Stimulated activated CD8-positive, alpha-beta memory T cell treated with anti-CD3 and anti-CD28 coated beads, Interleukin-12 subunit alpha, Interleukin-12 subunit beta, amount 100 ng/mL, for 1 hour (primary cell): ENCODE measurements at places on chromosomes 12 and 14.
A peak's percentile ranks its signal among the peaks of the same experiment; 100 is the strongest.

- no peak for DNase-seq
Observed at GRCh38 chr12:108379823-108380222, 40.7 kb upstream of the CMKLR1 start.

- no peak for DNase-seq
Observed at GRCh38 chr12:98754095-98754494, 109.0 kb downstream of the APAF1 start.

DNA sequence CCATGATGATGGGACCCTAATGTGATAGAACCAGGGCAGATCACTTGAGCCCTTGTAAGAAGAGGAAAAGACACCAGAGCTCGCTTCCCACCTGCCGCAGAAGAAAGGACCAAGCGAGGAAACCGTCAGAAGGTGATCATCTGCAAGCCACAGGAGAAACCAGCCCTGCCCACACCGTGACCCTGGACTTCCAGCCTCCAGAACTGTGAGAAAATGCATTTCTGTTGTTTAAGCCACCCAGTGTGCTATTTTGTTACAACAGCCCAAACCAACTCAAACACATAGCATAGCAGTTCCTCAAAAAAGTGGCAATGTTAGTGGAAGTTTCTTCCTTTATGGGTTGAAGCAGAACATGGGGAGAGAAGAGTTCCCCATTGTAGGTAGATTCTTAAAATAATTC is 107.9 kb upstream of the BCL2L14 start:
- DNase-seq, result no peak

DNA sequence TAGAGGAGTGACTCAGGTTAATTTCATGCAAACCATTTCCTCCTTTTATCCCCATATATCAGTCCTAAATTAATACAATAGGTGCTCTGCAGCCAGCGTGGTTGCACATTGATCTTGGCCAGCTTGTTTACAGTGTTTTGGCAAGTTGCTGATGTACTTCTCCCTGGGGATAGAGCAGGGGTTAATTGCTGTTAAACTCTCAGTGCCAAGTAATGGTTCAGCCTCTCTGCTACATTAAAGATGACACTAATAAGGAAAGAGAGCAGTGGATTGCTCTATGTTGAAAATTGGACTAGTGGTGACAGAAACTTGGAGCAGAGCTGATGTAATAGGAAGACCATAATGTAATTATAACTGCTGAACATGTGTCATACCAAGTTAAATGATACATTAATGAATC is 717.5 kb downstream of the RERGL start:
- no peak for DNase-seq

DNA sequence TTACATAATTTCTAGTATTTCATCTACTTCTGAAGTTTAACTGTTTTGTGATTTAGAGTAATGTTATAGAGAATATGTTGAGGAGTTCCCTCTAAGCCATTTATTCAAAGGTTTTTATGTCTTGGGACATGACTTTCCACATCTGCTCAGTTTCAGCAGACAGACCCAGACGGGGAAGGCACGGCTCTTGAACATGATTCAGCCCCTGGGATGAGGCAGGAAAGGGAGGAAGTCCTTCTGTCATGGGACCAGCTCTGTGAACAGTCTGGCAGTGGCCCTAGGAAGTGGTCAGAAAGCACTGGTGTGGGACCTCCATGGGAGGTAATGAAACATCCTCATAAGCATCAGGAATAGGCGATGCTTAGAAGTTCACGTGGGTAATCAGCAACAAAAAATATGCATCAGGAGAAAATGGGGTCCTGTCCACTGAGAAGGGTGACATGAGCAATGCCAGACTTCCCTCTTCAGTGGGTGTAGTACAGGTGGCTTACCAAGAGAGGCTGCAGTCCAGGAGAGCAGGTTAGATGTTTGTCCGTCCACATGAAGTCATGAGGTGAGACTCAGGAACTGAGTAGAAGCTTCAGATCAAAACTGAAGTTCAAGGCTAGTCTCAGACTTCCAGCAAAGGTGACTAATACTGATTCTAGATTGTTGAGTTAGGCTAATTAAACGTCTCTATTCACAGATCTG is 248.5 kb downstream of the IPO8 start:
- DNase-seq, result no peak

DNA sequence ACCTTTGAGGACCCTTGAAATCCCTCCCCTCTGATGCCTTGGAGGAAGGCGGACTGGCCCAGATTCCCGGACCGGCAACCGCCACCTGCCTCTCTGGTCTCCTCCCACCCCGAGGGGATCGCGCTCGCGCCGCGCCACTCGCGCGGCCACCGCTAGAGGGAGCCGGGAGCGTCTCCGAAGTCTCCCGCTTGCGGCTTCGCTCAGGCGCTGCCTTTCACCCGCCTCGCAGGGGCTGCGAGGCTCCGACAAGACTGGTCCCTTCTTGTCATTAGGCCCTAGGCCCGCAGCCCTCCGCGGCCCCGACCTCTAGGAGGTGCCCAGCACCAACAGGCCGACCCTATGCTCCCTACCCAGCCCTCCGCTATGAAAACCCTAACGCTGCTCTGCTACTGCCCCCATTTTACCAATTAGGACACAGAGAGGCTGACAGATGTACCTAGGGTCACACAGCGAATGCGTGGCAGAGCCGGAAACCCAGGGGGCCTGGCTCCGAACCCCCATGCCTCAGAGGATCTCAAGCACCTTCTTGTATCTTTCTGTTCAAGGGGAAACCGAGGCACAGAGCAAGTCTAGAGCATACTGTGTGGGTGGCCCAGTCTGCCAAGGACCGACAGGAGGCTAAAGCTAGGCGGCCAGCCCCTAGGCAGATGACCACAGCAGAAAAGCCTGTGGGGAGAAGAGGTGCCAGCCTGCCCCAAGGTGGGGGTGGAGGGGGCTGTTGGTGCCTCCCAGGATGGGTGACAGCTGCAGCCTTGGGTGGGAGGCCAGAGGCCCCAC is 21.4 kb upstream of the VSX2 start:
- DNase-seq, result peak; percentile 51

GRCh38 chr12:43579206-43579605 is 27.2 kb upstream of the ADAMTS20 start:
- DNase-seq, result no peak

DNA sequence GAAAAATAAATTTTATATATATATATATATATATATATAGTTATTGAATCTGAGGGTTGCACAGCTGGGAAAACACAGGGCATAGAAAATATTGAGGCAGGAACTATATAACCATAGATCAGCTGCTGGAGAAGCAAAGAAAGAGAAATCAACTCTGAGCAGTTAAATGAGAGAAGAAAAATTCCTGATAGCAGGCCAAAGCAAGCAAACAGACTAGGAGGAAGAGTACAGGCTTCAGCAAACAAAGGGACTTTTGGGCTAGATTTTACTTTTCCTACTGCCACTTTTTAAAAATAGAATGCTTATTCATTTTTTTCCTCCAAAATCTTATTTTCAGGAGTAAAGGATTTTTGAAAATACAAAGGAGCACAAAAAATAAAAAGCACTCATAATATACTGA is 216.0 kb upstream of the PRKD1 start:
- no peak for DNase-seq

DNA sequence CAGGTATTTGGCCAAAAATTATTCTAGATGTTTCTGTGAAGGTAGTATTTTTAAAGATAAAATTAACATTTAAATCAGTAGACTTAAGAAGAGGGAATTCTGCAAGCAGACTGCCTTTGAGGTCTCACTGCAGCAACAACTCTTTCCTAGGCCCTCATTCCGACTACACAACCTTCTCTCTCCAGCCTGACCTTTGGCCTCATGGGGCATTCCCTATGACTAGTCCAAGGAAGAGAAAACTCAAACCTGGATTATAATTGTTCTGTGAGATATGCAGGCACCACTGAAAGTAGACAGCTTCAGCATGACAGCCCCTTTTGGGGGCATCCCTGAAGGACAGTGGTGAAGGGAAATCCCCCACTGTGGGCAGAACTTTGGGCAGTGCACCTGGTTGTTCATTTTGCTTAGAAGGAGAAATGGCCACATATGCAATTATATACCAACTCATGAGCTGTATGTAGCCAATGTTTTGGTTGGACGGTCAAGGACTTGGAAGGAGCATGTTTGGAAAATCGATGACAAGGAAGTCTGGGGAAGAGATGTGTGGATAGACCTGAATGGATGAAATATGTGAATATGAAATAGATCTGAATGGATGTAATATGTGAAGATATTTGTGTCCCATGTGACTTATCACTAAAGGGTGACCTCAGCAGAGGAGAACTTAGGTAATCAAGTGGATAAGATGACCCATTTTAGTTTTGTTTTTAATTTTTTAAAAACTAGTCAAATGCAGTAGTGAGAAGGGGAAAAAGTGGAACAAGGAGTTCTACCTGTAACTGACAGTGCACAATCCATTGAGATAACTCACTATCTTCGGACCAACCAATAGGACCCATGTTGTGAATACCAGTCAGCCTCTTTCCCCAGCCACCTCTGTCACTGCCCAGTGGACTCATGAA is 233.3 kb upstream of the FOXN3 start:
- no peak for DNase-seq

- DNase-seq, result no peak
Observed at GRCh38 chr14:100410056-100410565, 87.0 kb downstream of the SLC25A47 start.

DNA sequence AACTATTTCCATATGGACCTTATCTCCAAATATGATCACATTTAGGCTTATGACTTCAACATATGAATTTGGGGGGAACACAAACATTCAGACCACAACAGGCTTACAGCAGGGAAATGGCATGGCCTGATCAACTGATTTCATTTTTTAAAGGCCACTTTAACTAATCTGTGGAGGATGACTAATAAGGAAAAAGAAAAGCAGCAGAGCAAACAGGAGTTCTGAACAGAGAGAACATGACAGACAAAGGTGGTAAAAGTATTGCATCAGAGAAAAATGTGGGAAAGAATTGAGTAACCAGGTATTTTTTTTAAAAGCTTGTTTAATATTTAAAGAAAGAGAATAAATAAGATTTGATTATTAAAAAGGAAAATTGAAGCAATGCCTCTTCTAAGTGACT is 366.1 kb upstream of the TMPO start:
- no peak for DNase-seq

DNA sequence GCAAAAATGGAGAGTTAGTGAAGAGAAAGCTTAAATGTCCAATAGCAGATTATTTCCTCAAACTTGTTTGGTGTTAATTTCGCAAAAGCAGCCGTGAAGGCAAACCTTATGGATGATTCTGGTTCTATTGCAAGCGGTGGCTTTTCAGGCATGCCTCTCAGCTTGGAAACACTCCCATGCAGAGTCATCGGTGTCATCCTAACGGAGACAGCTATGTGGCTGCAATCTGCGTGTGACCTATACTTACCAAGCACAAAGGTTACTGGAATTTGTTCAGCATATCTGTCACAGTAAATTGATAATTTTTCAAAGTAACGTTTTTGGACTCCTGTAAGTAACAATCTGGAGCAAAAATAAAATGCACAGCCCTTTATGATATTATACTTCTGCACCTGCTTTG is 5.0 kb downstream of the BEST3 start:
- no peak for DNase-seq

DNA sequence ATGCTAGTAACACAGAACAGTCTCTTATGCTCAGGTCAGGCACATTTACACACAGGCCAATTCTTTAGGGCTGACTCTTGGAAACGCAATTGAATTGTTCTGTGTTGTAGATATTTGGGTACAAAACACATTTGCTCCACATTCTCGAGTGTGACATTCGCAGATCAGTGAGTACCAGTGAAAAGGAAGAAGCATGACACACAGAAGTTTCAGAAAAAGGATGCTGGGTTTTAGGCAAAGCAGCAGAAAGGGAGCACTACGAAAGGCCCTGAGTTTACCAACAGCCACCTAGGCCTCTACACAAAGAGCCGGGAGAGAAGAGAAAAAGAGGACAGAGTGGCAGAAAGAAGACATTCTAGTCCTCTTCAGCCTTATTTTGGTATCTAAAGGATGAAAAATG is 254.4 kb upstream of the BTG1 start:
- DNase-seq, result no peak

DNA sequence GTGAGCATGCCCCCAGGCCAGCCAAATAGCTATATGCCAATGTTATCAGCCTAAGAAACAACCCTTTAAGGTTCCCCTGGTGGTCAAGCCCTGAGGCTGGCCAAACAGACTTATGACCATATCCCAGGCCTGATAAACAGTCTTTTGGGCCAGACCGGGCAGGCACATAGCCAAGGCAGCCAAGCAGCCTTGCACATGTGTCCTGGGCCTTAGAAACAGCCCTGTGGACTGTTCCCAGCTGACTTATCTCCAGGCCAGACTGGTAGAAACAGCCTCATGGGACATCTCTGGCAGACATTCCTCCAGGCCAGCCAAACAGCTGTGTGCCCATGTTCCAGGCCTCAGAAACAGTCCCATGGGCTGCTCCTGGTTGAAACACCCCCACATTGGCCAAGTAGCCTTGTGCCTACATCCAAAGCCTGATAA is 295.0 kb upstream of the MGAT4C start:
- DNase-seq, result no peak

- DNase-seq, result no peak
Observed at GRCh38 chr12:42173961-42174521, 29.4 kb upstream of the GXYLT1 start.

DNA sequence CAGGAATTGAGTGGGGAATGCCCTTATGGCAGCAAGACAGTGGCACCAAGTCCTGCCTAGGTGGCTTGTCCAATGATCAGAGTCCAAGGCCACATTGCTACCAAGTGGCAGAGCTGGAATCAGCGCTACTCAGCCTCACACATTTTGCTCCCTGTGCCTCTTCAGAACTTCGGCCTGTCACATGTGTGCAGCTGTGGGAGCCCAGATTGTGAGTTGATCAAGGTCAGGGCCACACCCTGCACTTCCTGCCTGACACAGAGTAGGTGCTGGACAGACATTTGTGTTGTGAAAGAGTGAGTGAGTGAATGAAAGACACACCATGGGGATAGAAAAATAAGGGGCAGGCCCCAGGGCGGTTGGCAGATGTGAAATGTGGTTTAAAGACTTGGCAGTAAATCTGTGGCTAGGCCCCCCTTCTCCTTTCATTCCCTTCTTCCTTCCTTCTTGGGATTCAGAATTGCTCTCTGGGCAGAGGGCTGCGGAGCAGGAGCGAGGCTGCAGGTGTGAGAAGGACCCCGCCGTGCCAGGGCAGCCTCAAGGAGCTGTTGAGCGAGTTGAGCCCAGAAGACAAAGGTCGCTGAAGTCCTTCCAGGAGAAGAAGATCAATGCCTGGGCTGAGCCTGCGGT is 83.5 kb downstream of the SLC25A47 start:
- no peak for DNase-seq

- DNase-seq, result no peak
Observed at GRCh38 chr12:93468008-93468371, 676 bp downstream of the MRPL42 start.

DNA sequence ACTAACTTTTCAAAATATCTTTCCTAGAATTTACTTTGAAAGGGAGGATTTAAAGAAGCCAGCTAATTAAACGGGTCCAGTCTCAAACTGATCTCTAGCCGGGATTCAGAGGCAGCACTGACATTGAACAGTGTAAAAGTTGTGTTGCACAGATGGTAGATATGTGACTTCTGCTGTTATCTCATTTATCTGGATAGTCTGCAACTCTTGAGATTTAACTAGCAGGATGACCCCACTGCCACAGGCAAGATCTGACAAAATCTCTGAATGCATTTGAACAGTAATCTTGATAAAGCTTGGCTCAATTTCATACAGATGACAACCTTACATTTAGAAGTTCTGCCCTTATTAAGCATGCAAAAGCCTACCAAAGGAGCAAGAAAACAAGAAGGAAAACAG is 138.0 kb upstream of the CPNE8 start:
- no peak for DNase-seq

- no peak for DNase-seq
Observed at GRCh38 chr12:91387461-91388134, 205.0 kb upstream of the DCN start.
